ENCODE measurements at places on chromosomes 3 and 15.

DNA sequence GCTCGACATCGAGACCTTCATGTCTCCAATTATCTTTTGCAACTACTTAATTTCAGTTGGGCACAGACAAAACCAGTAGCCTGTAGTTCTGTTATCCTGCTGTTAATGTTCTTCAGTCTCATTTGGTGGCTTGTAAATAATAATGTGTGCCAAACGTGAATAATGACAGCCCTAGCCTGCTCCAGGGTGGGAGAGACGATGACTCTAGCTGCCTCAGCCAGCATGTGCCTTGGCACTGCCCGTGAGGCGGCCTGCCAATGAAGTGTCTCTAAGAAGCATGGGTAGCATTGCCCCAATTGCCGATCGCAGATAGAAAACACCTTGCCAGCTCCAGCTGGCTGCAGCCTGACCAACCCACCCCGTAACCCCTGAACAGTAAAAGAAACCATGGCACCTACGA lies 58.8 kb downstream of the ASB7 start:
- no peak for DNase-seq

- DNase-seq: no peak
These were observed 8.6 kb downstream of the PKM start for GRCh38 chr15:72222393-72222792.

DNA sequence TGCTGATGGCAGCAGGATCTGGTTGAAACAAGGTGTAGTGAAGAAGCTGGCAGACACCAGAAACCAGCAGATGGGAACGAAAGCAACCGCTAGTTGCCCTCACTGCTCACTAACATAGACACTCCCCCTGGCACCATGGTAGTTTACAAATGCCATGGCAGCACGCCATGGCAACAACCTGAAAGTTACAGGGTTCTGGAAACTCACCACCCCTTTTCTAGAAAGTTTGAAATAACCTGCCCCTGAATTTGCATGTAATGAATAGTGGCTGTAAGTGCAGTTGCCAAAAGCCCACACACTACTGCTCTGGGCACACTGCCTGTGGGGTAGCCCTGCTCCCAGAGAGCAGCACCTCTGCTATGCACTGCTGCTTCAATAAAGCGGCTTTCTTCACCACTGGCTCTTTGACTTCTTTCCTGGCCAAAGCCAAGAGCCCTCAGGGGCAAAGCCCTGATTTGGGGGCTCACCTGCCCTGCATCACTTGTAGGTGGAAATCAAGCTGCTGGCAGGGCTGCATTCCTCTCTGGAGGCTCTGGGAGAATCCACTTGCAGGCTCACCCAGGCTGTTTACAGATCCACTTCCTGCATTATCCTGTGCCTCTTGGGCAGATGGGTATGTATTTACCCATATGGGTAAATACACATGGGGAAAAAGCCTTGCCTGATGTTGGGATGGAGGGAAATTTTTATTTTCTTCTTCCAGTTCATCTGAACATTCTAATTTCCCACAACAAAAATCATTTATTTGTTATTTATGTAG lies 2.0 kb upstream of the GP9 start:
- DNase-seq: no peak

DNA sequence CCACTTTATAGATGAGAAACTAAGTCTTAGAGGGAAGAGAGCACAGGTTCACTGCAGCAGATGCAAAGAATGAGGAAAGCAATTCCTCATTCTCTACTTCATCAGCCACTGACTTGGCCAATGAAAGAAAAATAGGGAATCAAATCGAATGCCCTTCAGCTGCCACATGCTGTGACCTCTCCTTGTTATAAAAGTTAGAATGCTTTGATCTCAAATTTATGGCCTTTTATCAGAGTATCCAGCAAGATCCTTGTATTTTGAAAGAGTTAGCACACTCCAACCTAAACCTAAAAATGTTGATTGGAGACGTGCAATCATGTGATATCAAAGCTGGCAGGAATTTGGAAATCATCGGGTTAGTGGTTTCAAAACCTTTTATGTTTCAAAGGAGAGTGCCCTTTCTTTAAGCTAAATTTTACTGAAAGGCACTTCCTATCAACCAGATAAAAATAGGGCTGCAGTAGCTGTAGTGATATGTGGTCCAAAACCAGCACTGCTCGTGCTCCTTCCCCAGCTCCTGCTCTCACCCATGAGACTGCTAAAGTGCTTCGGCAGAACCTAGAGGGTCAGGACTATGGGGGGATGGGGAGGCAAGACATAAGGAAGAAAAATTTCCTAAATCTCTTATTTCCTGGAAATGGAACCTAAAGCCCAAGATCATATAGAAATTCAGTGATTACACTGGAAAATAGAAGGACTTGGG lies 617.0 kb downstream of the PYDC2 start:
- no peak for DNase-seq

DNA sequence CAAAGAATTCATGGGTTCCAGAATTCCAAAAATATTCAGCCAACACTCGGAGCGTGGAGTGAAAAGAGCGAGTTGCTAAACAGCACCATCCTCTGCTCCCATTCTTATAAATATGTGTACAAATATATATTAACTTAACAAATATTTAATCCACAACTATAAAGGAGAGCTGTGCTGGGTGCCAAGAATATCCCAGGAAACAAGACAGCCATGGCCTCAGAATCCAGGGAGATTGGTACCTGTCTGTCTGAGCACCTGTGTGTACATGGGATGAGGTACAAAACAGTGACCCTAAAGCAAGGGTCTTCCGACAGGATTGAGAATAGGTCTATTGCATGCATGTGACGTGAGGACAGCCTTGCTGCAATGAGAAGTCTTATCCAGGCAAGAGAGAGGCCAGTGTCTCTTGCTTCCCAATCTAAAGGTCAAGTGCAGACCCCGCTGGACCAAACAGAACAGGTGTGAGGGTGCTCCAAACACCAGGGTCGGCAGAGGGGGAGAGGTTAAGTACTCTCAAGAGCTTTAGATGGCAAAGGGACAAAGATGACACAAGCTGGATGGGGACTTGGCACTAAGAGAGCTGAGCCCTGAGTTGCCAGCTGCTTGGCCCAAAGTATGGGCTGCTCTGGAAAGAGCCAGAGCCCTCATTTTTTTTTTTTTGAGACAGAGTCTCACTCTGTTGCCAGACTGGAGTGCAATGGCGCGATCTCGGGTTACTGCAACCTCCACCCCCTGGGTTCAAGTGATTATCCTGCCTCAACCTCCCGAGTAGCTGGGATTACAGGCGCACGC lies 36.2 kb downstream of the HOMER2 start:
- no peak for DNase-seq

DNA sequence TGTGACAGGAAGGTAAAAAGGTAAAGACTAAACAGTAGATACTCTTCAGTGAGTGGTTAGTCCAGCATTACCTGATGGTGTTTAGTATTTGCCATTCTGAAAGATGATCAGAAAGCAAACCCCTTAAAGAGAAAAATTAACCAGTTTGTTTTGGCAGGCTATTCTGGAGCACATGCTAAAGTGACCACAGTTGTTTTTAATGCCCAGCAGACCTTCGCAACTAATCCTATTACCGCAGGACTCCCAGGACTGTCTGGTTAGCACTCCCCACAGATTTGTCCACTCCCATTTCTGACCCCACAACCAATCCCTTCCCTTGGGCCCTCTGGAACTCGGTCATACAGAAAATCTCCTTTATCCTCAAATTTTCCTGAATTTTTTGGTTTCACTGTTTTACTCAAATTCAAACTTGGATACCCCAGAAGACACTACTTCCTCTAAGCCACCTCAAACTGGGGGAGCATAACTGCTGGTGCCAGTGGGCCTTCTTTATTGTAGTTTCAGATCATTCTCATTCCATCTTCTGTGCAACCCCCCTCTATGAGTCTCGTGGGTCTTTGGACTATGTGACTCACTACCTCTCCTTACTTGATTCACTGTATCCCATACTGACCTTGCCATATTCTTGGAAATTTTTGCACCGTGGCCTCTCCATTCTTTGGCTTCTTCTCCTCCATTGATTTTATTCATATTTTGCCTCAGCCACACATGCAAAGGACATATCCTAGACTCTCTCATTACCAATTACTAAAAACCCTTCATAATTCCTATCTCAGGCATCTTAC lies 104.4 kb downstream of the RBMS3 start:
- no peak for DNase-seq

- DNase-seq: no peak
These were observed at the start of gene SEMA6D for GRCh38 chr15:47717036-47717612. TSS of gene SEMA6D (plus strand) at chr15:47717505. CDS start at chr15:47759799, 42,294 bp downstream.

DNA sequence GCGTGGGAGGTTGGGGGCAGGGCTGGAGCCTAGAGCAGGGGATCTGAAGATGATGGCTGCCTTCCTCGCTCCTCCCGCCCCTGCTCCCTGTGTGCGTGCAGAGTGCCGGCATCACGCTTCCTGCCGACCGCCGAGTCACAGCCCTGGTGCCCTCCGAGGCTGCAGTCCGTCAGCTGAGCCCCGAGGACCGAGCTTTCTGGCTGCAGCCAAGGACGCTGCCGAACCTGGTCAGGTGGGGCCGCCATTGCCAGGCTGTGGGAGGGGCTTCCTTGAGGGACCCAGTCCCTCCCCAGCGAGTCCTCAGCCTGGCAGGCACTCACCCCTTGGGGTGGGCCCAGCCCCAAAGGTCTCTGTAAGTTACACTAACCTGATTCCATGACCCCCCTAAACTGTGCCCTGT lies 17.6 kb downstream of the STAB1 start:
- DNase-seq: no peak

- no peak for DNase-seq
These were observed 84.9 kb upstream of the ACP3 start for GRCh38 chr3:132232231-132232792.

DNA sequence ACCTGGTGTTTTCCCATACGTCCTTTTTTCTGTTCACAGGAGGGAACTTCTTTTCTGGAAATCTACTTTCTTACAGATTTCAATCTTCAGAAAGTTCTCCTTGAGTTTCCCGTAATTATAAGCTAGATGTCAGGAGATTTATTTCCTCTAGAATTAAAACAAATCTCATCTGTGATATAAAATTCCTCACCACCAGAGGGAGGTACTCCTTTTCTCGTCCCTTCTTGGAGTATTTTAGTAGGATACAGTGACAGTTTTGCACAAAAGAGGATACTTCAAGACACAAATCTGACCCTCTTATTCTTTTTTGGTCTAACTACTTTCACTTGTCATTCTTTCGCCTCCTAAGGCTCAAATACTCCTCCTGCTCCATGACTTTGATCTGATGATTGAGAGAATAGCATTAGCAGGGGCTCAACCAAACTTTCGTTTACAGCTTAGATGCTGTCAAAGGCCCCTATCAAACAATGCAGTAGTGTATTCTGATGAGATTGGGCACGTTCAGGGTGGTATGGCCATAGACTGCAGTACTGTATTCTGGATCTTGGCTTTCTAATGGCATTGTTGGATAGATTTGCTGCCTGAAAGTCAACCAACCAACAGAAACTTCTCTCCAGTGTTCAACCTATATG lies 38.0 kb downstream of the TMEM41A start:
- DNase-seq: no peak

DNA sequence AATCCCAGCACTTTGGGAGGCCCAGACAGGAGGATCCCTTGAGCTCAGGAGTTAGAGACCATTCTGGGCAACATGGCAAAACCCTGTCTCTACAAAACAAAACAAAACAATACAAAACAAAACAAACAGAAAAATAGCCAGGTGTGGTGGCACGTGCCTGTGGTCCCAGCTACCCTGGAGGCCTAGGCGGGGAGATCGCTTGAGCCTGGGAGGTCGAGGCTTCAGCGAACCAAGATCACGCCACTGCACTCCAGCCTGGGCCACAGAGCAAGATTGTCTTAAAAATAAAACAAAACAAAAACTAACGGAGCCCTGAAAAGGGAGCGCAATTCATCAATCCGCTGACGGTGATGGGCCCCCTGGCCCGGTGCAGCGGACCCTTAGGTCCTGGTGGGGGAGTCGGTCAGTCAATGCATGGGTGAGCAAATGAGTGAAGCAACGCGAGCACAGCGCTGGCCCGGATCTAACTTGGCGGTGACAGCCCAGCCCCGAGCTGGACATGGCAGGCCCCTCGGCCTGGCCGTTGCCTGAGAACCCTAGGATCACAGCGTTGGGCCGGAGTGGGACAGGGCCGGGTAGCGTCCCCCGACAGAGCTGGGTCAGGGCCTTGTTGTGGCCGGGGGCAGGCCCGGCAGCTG lies 52.4 kb upstream of the BLM start:
- DNase-seq: no peak

GRCh38 chr3:34351882-34352777 lies 553.7 kb downstream of the PDCD6IP start:
- no peak for DNase-seq

GRCh38 chr15:67829647-67830504 lies 4.6 kb downstream of the SKOR1 start:
- DNase-seq: no peak

- no peak for DNase-seq
These were observed 152.0 kb upstream of the PEX5L start for GRCh38 chr3:180188512-180189309.

- no peak for DNase-seq
These were observed 29.8 kb downstream of the KPNA1 start for GRCh38 chr3:122484985-122485384.

DNA sequence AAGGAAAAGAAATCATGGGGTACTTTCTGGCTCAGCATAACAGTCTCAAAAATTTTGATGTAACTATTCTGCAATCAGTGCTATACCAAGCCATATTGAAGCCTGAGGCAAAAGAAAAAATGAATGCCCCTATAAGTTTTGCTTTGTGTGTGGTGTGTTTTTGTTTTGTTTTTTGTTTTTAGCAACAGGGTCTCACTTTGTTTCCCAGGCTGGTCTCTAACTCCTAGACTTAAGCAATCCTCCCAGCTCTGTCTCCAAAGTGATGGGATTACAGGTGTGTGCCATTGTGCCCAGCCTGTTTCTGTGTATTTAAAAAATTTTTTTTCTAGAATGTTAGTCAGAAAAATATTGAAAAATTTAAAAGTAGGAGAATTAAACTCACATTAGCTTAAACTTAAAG lies 93.2 kb downstream of the ZNF280D start:
- no peak for DNase-seq

- DNase-seq: no peak
These were observed 5.2 kb downstream of the ESYT3 start for GRCh38 chr3:138439646-138440045.

DNA sequence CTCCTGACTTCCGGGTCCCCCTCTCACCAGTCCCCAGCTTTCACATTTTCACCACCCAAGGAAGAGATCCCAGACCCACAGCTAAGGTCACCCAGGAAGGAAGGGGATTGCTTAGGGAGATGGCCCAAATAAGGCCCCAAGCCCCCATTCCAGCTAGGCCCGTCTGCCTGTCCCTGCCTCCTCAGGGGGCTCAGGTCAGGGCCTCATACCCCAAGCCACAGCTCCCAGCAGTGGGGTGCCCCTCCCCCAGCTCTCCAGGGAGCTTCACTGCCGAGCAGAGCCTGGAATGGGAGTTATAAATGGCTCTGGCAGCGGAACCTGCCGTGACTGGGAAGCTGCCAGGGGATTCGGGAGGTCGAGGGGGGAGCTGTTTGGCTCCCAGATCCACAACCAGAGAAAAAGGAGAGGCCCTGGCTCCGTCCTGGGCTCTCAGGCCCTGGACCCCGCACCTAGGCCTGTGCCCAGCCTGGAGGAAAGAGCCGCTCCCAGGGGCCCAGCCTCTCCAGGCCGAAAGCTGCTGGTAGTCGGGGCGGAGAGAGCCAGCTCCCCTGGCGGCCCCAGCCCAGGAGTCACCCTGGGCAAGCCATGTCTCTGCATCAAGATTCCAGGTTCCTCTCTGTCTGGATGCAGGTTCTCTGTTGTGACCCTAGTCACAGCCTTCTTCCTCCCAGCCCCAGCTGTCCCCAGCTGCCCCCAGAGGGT lies 550 bp downstream of the CCDC9B start:
- DNase-seq: no peak

Measured in stimulated activated CD4-positive, alpha-beta T cell treated with anti-CD3 and anti-CD28 coated beads, Interleukin-4, amount 100 ng/mL, for 48 hours (primary cell).